Hematopoietic multipotent progenitor cell treated with erythropoietin and hydrocortisone succinate and interleukin-3 and kit ligand, for 4 days (in vitro differentiated cells): ENCODE measurements at places on chromosomes 16 and 17.
A peak's percentile ranks its signal among the peaks of the same experiment; 100 is the strongest.

- no peak for DNase-seq
These were observed 239 bp upstream of the CA7 start for GRCh38 chr16:66844009-66844341.

DNA sequence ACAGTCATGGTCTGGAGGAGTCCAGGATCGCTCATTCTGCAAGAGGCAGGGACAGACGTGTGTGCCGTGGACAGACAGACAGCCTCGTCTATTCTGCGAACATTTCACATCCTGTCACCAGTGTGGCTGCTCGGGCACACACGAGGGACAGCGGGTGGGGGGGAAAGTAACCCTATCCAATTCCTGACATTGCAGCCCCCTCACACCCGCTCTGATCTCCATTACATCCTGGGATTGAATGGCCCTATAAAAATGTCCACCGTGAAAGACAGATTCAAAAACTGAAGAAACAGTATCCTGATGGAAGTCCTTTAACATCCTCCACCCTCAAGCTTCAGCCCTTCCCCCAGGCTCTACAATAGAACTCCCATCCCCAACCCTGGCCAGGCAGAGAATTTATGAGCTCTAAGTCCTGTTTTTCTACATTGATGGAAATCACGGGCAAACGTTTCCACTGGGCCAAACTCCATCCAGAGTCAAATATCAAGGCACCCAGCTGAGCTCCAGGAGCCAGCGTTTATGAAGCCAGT, 39.4 kb downstream of the HS3ST3A1 start:
- no peak for DNase-seq

DNA sequence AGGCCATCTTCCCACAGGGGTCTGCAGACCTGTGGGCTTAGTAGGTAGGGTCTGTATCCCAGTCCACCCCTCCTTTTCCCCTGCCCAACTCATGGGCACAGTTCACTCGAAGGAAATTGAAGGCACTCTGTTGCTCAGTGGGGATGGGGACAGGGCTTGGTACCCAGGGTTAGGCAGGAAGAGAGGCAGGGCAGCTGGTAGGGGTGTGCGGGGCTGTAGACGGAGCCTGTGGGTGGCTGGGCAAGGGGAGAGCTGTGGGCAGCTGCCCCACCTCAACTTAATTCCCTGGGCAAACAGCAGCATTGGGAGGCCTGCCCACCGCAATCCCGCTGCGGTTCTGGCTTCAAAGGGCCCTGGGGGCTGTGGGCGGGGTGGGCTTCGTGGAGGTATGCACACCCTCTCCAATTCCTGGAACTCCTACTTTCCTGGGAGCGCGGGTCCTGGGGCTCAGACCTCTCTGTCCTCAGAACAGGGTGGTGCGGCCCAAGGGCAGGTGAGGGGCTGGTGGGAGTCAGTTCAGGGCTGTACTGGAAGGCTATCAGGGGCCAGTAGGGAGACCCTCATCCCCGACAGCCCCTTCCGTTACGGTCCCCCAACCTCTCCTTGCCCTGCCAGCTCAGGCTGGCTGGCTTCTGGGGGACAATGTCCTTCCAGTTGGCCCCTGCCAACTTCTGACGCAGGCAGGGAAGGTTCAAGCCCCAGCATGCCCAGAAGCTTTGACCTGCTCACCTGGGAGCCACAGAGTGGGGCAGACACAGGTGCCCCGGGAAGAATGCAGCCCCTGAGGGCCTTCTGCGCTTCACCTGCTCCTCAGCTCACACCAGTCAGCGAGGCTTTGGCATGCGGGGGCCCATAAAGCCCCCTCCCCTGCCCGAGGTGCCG, 9.1 kb downstream of the FOXJ1 start:
- no peak for DNase-seq

DNA sequence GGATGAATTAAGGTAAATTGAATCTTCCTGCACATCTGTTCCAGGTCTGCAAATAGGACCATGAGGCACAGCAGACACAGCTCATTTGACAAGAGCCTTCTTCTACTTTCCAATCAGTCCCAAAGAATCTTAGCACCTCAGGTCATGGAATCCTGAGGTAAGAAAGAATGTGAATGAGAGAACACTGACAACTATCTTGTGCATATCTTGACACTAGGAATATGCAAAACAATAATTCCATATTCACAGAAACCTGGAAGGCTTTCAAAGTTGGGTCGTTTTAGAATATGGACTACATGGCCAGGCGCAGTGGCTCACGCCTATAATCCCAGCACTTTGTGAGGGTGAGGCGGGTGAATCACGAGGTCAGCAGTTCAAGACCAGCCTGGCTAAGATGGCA, 1009.4 kb upstream of the GOT2 start:
- no peak for DNase-seq

DNA sequence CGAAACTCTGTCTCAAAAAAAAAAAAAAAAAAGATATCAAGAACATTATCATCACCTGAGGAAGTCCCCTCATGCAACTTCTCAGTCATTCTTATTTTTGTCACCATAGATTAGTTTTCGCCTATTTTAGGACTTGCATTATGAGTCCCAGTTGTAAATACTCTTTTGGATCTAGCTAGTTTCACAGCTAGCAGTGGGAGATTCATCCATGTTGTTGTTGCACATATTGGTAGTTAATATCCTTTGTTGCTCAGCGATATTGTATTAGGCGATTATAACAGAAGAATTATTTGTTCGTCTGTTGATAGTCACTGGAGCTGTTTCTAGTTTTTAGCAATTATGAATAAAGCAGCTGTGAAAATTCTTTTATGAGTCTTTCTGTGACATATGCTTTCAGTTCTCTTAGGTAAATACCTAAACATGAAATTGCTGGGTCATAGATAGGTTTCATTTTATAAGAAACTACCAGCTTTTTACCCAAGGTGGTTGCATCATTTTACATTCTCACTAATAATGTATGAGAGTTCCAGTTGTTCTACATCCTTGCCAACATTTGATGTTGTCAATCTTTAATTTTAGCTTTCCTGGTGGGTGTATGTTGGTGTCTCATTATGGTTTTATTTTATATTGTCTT, 40.7 kb upstream of the MAP3K14 start:
- no peak for DNase-seq

DNA sequence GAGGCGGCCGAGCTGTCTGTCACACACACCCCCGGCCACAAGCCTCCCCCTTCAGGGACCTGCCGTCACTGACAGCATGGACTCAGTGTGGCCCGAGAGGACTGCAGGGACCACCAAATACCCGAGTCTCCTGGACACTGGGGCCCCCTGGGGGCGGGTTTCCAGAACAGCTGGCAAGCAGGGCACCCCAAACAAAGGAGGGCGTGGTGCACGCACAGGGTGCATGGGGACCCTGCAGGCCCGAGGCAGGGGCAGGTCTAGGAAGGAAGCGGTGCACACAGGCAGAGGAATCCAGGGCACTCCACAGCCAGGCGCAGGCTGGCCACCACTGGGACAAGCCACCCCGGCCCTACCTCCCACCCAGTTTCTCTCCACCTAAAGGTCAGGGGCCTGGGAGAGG, 28.7 kb upstream of the ENPP7 start:
- peak; percentile 25 for DNase-seq

DNA sequence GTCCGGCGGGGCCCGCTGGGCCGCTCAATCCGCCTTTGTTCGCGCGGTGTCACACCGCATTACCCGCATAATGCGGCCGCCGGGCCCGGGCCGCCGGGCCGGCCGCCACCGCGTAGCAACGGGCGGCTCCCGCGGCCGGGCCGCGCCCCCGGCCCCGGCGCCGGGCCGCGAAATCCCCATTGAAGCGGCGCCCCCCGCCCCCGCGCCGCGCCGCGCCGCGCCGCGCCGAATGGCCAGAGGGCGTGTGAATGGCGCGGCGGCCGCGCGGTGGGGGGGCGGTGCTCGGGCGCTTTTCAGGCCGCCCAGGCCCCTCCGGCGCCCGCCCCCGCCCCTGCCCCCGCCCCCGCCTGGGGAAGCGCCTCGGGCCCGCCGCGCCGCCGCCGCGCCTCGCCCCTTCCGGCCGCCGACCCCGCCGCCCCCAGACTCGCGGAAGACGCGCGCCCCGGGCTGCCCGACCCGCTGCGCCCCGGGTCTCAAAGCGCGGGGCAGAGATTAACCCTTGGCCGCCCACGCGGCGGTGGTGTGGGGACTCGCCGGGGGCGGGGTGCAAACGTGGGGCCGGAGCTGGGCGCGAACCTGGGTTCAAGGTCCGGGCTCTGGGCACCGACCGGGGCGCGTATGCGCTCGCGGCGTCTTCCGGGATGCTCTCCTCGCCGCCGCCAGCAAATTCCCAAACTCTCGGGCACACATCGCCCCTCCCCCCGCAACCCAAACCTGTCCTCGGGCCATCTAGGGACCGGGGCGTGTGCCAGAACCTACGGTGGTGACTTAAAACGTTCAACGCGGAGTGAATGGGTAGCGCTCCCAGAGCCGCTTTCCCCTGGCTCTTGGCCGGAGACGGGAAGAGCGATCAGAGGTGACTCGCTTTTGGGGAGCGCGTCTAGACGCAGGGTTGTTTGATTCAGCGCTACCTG, 46.7 kb downstream of the WNT3 start:
- DNase-seq, result peak; percentile 45

GRCh38 chr17:27974531-27975145, 67.8 kb upstream of the NLK start:
- no peak for DNase-seq

DNA sequence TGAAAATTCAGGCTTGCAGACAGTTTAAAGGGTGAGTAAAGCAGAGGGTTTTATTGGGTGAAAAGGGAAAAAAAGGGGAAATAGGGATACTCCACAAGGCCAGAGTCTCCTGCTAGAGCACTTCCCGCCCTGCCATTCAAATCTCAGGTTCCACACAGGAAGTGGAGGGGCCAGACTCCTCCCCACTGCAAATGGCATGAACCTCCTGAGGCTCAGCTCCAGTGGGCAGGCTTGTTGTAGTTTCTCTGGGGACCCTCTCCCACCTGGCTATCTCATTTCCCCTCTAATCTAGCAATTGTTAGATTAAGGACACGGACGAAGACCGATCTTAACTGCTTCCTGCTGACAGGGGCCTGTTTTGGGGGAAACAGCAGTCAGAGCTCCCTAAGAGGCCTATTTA, 43.4 kb downstream of the TAOK1 start:
- DNase-seq, result peak; percentile 58
